ENCODE measurements at places on chromosomes 13 and 19.

- no peak for DNase-seq
Observed at GRCh38 chr13:103403148-103403740, 337.0 kb upstream of the SLC10A2 start.

DNA sequence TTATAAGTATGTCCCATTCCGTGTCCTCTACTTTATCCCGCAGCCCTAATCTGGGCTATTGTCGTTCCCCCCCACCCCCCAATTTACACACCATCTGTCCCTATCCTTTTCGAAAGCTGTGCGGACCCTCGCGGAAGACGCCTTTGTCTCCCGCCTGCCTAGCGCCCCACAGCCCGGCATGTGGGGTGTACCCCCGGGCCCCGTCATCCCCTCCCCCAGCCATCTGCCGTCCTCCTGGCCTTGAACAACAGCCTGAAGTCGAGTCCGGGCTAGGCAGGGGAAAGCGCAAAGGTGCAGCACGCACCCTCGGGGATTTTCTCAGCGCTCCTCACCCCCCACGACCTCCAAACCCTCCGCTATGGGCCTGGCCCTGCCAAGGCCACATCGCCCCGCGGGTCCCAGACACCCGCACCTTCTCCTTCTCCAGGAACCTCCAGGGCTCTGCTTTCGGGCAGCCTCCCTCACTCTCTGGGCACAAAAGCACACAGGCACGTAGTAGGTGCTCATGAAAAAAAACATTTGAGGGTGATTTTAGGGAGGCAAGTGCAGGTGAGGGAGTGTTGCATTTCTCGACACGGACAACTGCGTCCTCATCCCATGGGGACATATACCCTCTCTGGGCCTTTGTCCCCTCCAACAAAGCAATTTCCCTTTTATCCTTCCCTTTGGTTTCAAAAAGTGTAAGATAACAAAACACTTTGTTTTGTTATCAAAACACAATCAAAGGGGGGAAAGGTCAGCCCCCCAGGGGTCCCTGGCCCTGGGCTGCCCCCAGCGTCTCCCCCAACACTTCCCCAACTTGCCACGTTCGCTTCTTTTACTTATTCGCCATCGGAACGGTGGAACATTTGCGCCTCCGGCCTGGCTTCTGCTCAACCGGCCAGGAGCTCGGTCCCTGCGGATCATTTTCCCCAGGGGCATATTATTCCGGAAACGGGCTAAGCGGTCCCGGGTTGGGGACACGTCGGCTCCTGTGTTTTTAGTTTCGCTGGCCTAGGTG lies 16.4 kb downstream of the CCDC124 start:
- DNase-seq = no peak

DNA sequence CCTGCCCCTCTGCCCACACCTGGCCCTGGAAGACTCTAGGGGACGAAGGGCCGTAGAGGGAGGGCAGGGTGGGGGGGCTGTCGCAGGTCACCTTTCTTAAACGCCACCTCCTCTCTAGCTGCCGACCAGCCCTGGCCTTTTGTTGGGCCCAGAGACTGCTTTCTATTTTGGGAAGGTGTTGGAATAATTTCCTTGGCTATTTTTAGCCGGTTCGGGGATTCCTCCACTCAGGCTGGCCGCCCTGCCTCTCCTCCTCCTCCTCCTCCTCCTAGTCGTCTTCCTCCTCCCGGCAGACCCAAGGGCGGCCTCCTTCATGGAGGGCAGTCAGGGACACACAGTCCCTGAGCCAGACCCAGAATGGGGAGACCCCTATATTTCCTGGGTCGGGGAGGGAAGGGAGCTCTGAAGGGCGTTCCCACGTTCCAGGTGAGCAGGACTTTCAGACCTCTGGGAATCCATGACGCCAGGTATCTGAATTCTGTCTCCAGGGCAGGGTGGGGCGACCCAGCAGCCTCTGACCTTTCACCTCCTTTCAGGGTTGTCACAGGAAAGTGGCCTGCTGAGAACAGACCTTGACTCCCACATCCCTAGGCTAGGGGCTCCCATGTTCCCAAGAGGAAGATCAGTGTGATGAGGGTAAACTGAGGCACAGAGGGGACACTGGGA lies 19.9 kb downstream of the GADD45B start:
- DNase-seq = peak; percentile 84

DNA sequence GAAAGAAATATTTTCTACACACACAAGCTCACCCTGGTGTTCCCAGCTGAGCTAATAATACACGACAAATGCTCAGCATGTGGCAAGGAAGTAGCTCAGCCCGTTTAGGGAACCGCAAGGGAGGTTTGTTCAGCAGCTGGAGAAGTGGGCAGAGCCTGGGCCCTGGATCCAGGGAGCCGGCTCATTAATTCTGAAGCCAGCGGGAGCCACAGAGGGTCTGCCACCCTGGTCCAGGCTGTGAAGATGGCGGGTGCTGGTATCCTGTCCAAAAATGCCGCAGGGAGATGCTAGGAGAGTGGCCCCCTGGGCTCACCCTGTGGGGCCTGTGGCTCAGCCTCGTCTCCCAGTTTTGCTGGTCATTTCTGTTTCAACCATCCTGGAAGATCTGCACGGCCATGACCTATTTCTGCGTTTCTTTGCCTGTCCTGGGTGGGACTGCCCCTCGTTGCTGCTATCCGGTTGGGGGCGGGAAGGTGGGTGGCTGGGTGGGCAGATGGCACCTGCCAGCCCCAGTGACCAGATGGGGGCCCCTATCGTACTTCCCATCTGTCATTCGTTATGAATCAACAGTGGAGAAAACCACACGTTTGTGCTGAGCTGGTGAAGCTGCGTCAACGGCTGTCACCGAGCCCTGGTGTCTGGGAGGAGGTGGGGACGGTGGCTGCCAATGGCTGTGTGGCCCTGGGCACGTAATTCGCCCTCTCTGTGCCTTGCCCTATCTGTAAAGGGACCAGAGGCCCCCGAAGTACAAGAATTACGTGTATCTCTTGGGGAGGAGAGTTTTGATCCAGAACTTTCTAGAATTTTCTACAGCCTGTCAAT lies 2.7 kb upstream of the GNA15 start:
- no peak for DNase-seq

DNA sequence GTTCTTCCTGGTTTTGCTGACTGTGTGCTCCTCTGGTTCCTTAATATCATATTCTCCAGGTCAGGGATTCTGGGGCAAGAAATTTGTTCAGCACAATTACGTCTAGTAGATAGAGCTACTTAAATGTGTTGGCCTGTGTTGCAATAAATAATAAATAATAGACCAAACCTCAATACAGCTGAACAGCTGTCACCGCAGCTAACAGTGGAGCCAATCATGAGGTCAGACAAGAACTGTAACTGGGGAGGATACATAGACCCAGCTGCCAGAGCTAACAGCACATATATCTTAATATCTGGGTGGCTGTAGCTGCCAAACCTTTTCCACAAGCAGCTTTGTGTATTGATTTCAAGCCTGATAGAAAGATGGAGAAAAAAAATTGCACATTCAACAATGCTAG lies 1596.3 kb upstream of the PCDH20 start:
- no peak for DNase-seq

DNA sequence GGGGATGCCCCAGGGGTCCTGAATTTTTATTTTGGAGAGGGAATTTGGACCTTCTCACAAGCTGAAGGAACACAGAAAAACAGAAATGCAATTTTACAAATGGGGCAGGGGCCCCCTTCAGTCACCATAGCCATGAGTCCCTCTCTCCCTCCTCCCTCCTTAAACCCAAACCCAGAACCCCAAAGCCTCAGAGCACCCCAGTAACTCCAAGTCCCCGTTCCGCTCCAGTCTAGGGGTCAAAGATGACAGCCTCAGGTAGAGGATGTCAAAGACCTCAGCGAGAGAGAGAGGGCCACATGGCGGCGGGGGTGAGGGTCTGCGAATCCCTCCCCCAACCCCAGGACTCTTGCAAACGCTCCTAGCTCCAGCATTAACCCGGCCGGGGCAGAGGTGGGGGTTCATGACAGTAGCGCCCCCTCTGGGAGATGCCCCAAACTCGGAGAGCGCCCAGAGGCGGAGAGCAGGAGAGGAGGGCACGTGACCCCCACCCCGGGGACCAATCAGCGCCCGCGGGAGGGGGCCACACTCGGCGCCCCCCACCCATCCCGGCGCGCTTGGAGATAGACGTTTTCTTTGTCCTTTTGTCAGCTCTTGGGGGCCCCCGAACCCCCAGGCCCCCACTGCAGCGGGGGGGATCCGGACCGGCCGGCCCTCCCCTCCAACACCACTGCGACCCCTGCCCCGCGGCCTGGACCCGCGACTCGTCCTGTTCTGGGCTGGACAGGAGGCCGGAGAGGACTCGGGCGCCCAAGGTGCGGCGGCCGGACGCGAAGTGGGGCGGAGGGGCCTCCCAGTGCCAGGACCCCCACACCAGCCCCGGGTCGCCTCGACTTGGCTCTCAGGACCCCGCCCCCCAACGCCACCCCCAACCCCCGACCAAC lies 20.8 kb upstream of the SEMA6B start:
- DNase-seq = no peak

DNA sequence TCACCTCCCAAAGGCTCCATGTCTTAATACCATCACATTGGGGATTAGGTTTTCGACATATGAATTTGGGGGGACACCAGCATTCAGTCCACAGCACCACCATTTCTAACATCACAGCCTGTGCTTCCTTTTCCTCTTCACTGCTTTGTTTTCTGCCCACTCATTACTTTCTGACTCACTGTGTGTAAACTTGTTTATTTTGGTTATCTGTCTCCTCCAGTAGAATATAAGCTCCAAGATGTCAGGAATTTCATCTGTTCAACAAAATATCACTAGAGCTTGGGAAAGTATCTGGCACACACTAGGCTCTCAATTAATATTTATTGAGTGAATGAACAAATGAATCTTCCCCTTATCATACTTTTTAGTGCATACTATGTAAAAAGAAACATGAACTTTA lies 152.0 kb downstream of the NUFIP1 start:
- DNase-seq = no peak

DNA sequence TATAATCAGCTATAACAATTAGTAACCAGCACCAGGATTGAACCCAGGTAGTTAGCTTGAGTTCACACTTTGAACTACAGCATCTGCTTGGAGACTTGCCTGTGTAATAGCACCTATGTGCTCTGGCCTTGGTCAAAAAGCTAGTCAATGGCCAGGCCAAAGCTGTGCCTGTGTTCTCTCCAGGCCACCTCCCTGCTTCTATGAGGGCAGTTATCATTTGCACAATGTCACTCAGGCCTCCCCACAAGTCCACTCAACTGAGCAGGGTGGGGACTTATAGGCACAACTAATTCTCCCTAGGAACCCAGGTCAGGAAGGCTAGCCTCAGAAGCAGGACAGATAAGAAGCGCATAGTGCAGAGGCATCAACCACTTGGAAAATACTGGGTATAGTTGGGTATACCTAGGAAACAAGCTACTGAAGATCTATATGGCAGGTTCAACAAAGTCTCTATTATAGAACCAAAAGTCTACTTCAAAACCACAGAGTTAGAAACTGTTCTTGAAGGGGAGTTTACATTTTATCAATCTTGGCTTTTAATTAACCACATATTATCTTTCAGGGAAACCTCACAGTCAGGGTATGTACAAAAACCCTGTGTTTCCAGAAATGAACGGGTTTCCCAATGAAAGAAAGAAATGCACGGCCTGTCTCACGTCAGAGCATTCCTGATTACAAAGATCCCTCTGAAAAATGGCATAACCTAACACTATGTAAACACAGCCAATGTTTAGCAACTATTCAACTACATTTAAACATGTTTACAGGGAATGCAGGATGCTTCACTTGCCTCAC lies 140.9 kb downstream of the ABCC4 start:
- DNase-seq = no peak

DNA sequence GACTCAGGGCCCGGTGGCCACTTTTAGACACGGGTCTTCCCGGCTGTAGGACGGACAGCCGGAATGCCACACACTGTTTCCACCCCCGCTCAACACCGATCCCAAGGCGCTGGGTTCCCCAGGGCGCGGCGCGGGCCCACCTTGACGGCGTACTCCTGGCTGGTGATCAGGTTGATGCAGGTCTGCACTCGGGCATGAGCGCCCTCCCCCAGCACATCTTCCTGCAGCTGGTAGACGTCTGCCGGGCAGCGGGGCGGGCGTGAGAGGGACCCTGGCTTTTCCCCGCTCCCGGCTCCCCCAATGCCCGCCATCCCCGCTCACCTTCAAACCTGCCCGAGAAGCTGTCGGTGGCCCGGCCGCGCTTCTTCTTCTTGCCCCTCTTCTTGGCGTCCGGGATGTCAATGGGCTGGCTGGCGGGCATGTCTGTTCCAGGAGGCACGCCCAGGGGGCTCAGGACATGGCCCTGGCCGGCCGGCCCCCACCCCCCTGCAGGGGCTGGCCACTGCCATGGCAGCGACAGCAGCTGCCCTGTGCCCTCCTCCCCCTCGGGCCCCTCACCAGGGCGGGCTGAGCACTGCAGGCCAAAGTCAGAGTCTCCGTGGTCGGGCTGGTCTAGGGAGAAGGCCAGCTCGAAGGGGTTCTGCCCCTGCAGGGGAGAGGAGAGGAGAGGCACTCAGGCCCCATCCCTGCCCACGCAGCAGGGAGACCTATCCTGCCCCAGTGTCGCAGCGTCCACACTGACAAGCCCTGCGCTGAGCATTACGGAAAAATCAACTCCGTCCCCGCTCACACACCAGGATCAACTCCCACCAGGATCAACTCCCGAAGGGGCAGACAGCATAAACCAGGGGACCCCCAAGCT lies 4.8 kb downstream of the MKNK2 start:
- no peak for DNase-seq

DNA sequence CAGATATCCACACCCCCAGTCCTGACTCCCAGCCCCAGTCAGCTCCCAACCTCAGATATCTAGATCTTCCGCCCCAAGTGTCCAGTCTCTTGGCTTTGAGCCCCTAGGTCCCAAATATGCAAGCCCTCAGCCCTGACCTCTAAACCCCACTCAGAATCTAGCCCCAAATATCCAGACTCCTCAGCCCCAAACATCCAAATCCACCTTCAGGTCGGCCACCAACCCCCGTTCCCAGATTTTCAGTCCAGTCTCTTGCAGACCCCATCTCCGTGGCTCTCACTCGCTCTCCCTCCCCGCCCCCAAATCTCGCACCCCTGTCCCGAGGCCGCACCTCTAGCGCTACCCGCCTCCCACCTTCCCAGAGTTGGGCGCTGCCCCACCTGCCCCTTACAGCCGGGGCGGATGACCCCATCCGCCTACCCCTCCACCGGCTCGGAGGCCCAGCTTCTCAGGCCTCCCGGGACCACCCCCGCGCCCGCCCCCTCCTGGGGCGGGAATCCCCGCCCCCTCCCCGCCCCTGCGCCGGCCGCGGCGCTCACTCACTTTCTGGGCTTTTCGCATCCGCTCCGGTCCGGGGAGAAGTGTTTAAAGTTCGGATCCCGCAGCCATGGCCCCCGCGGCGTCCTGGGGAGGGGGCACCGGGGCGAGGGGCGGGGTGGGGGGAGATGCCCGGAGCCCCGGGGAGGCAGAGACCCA lies 604 bp downstream of the ERFL start:
- no peak for DNase-seq

GRCh38 chr13:95880331-95880730 lies 172.9 kb downstream of the UGGT2 start:
- no peak for DNase-seq

- DNase-seq = peak; percentile 44
Observed at GRCh38 chr13:44407891-44408290, 34.3 kb downstream of the SERP2 start.

DNA sequence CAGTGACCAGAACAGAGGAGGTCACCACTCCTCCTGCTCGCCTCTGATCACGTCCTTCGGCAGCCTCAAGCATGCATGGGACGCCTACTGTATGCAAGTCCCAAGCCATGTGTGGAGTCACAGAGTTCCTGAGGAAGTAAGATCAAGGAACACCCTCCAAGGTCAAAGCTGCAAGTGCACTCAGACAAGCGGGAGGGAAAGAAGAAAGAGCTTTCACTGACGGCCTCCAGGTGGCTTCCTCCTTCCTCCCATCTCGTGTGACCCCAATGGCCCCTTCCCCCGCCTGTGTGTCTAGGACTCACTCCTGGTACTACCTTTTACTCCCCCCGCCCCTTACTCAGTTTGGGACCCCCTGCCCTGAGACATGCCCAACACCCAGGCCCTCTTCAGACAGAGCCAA lies 6.1 kb downstream of the HAUS8 start:
- DNase-seq = no peak

Measured in cardiac septum (tissue), 1 donor.